ENCODE measurements at places on chromosomes 16 and 17.

DNA sequence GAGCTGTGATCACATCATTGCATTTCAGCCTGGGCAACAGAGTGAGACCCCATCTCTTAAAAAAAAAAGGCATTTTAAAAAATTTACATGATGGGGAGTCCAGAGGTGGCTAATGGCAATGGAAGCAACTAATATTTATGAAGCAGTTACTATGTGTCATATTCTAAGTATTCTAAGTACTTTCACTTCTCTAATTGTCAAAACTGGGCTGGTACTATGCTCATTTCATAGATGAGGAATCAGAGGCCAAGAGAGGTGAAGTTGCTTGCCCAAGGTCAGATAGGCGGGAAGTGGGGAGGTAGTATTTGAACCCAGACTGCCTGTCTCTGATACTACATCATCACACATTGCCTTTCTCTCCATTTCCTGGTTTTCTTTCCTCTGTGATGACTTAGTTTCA is 50.7 kb downstream of the SLC5A11 start:
- DNase-seq = no peak

GRCh38 chr17:75241502-75241901 is 19.9 kb downstream of the GGA3 start:
- no peak for DNase-seq

GRCh38 chr16:11783319-11784037 is 13.6 kb downstream of the ZC3H7A start:
- DNase-seq = peak; percentile 45

- DNase-seq = no peak
Measured at GRCh38 chr16:70725912-70726828, 40.3 kb upstream of the MTSS2 start.

GRCh38 chr17:28746611-28747050 is 2.8 kb downstream of the TRAF4 start:
- no peak for DNase-seq

- peak; percentile 17 for DNase-seq
Measured at GRCh38 chr17:1365445-1366039, 34.5 kb downstream of the YWHAE start.

- DNase-seq = no peak
Measured at GRCh38 chr17:1705004-1705403, 5.2 kb downstream of the TLCD2 start.

GRCh38 chr16:79295746-79296145 is 304.8 kb downstream of the MAF start:
- no peak for DNase-seq

- DNase-seq = no peak
Measured at GRCh38 chr16:24853830-24854229, 8.1 kb downstream of the SLC5A11 start.
